ENCODE measurements at places on chromosomes 3 and 15. TPM values are rescaled to one million over a fixed set of nuclear protein-coding genes. Genes with fewer than 3 reads are reported as not detected.

Gene GP5
- total RNA-seq: not detected

Gene GPR171
- not detected for total RNA-seq

Gene ULK3
- total RNA-seq: 15.3 TPM

Gene WNT7A
- total RNA-seq: 0.15 TPM

Gene ABTB1
- 0.52 TPM for total RNA-seq

Gene HIGD2B
- not detected for total RNA-seq

Gene MUC20
- not detected for total RNA-seq

Gene ESYT3
- total RNA-seq: 0.52 TPM

GRCh38 chr15:72389231-72389630, 8.9 kb upstream of the TMEM202 start:
- DNase-seq: no peak

- DNase-seq: no peak
Measured at GRCh38 chr3:65169961-65170360, 482.2 kb upstream of the ADAMTS9 start.

- peak; percentile 63 for DNase-seq
Measured at GRCh38 chr15:38690719-38691332, 126.2 kb upstream of the RASGRP1 start.

DNA sequence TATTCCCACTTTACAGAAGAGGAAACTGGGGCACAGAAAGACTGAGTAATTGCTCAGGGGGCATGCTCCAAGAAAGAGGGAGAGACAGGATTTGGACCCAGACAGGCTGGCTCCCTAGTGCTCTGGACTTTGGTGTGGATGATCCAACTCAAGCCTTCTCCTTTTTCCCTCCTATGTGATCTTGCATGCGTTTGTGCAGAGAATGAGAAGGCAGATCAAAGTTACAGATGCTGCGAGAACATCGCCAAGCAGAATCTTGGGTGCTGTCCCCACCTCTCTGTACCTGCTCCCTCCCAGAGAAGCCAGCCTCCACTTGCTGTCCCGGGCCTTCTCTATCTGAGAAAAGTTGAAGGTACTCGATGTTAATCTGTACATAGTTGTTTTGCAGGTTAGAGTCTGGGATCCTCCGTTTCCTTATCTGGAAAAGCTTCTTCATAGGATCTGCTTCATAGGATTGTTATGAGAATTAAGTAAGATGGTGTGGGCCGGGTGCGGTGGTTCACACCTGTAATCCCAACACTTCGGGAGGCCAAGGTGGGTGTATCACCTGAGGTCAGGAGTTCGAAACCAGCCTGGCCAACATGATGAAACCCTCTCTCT, 10.2 kb downstream of the GNB5 start:
- DNase-seq: no peak

- peak; percentile 18 for DNase-seq
Measured at GRCh38 chr3:148269816-148270215, 427.9 kb upstream of the AGTR1 start.

DNA sequence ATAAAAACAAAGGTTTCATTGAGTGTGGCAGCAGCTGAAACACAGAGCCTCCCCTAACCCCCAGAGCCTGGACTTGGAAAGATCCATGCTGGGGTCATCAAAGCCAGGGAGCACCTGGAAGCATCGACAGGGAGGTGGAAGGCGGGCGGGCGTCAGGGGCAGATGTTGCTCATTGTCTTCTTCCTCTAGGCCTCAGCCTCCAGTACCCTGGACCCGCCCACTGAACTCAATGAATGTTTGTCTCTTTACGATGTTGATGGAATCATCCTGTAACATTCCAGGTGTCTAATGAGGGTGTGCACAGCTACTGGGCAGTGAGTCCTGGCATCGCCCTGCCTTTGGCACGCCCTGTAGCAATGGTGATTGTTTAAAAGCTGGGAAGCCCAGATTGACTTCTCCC, 9.8 kb downstream of the GP5 start:
- no peak for DNase-seq

DNA sequence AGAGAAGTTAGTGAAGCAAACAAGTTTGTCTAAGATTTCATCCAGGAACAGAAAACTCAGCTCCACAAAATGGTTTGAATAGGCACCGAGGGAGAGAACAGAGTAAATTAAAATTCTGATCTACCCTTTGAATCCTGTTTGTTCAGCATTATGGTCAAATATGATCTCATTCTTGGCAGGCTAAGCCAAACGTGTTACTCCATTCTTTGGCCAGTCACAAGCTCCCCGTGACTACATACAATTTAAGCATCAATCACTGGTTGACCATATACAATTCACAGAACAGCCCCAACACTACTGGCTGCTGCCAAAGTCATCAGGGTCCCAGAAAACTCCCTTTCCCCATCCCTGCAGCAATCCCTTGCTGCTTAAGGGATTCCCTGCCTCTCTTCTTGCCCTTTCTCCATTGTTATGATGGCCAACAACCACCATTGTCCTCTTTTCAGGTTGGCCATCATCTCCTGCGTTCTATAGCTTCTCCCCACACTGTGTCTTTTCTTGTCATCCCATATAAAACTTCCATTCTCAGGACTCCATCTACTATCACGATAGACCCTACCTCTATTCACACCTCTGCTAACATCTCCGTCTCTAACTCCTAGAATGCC, 46.3 kb downstream of the GOLIM4 start:
- no peak for DNase-seq

- peak; percentile 15 for DNase-seq
Measured at GRCh38 chr3:54599716-54600115, 328.1 kb downstream of the LRTM1 start.

- no peak for DNase-seq
Measured at GRCh38 chr3:34364335-34364734, 565.9 kb downstream of the PDCD6IP start.

- DNase-seq: no peak
Measured at GRCh38 chr3:43738305-43738704, 47.6 kb downstream of the ABHD5 start.

DNA sequence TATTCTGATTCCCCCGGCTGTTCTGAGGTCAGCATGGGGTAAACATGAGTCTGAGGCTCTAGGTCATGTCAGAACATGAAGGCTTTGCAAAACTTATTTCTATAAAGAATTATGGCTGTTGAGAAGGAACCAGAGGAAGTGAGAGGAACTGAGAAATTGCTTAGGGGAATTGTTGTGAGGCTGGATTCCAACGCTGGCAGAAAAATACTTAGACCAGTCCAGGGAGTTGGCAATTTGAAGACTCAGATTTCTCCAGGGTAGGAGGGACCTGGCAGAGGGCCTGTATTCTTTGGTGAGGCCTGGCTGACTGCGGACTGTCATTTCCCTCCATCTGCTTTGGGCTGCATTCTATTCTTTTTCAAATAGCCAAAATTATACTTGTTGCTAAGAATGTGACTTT, 155.5 kb downstream of the PLD1 start:
- DNase-seq: peak; percentile 76

GRCh38 chr3:13051066-13051465, 22.2 kb downstream of the IQSEC1 start:
- DNase-seq: no peak

Data from M059J (cell line).